ENCODE measurements at places on chromosomes 5 and 9.

DNA sequence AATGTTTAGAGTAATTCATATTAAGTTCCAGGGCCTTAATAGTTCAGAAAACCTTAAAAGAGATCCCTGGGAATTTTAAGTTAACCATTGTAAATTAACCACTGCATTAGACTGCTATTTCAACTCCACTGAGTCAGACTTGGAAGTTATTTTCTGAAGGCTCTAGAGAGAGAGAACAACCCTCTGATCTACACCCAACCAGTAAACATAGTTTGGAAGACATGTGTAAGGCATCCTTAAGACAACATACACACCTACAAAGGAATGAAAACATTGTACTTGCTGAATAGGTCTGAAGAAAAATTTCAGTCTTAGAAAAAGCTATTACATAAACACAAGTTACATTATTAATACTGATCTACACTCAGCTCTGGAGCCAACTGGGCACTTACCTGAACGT is 158.2 kb upstream of the FST start:
- no peak for DNase-seq

DNA sequence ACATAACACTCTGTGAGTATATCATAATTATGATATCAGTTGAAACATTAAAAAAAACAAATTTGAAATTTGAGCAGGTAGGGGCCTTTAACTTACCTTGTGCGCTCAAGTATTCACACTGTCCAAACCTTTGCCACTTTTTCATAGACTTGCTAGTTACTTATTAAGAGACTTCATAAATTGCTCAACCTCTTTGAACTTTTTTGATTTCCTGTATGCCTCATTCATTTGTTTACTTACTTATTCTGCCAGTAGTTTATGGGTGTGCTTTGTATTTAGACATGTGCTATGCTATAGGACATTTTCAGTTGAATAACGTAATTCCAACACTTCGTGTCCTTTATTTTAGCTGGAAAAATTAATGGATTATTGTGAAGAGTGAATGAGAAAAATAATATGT is 204.8 kb downstream of the HCN1 start:
- no peak for DNase-seq

GRCh38 chr5:117488976-117489500 is 914.4 kb upstream of the SEMA6A start:
- DNase-seq, result no peak

- no peak for DNase-seq
Observed at GRCh38 chr5:91367344-91367743, 15.8 kb downstream of the ARRDC3 start.

DNA sequence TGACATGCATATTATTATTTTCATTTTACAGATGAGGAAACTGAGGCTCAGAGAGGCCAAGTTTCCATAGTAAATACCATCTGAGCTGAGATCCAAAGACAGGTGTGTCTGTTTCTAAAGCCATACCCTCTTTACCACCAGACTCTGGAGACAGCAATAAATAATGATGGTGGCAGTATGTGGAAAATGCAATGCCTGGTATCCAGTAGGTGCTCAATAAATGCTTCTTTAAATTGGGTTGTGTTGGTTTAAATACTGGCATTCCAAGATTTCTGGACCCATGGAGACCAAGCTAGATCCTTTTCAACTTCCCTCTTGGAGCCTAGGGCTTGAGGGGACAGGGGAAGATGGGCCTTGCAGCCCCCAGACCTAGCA is 221.3 kb upstream of the MSX2 start:
- no peak for DNase-seq

All from tibial artery (tissue), 4 donors.